Skeletal muscle cell (primary cell): ENCODE measurements at places on chromosomes 1 and 21.

DNA sequence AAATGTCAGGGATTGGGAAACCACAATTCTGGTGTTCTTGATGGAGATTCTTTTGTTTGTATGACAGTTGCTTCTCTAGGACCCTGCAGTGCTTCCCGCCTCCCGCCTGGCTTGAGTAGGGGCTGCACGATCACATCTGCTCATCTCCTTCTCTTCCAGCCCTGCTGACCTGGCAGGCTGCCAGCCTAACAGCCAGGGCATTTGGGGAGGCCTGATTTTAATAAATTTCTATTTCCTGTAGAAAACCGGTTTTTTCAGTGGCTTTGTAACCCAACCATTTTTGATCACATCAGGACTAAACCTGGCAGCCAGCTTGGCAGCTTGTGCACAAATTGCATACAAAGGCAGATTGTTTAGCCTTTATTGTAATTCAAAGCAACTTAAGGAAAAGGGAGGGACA lies 78.9 kb downstream of the UBE2U start:
- DNase-seq: no peak

DNA sequence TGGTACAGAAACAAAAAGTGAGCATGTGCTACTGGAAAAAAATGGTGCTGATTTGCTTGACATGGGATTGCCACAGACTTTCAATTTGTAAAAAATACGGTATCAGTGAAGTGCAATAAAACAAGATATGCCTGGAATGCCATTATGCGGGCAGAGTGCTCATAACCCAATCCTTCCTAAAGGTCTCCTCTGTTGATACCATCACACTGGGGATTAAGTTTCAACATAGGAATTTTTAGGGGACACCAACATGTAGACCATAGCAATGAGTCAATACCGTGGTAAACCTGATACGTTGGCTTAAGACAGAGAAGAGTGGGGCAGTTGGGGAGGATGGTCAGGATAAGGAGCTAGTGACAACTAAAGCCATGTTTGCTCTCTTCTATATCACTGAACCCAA lies 20.5 kb downstream of the MX1 start:
- no peak for DNase-seq

DNA sequence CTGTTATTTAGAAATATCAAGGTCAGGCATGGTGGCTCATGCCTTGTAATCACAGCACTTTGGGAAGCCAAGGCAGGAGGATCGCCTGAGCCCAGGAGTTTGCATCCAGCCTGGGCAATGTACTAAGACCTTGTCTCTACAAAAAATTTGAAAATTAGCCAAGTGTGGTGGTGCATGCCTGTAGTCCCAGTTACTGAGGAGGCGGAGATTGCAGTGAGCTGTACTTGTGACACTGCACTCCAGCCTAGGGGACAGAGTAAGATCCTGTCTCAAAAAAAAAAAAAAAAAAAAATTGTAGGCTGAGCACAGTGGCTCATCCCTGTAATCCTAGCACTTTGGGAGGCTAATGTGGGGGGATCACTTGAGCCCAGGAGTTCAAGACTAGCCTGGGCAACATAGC lies 45.3 kb downstream of the PIK3CD start:
- DNase-seq: no peak

- no peak for DNase-seq
Observed at GRCh38 chr1:204684571-204685235, 835 bp downstream of the LRRN2 start.

DNA sequence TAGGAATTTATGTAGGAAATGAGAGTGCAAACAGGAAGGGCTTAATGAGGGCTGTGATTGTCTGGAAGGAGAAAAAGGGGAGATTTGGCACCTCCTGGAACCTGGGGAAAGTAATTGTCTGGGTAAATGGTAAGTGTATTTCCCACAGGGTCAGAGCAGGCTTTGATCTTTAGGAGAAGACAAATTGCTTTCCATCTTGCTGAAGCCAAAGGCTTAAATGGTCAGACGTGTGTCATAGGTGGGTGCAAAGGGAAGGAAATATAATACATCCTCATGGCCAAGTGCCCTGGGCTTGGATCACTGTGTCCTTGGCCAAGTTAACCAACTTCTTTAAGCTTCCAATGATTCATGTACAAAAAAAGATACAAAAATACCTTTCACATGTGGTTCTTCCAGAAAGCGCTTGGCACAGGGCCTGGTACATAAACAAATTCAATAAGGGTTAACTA lies 1.3 kb upstream of the DUSP23 start:
- DNase-seq: peak; percentile 79

GRCh38 chr1:39608921-39609320 lies 30.5 kb downstream of the HEYL start:
- DNase-seq: no peak

GRCh38 chr1:6470132-6471085 lies 4.4 kb upstream of the TNFRSF25 start:
- DNase-seq: no peak

DNA sequence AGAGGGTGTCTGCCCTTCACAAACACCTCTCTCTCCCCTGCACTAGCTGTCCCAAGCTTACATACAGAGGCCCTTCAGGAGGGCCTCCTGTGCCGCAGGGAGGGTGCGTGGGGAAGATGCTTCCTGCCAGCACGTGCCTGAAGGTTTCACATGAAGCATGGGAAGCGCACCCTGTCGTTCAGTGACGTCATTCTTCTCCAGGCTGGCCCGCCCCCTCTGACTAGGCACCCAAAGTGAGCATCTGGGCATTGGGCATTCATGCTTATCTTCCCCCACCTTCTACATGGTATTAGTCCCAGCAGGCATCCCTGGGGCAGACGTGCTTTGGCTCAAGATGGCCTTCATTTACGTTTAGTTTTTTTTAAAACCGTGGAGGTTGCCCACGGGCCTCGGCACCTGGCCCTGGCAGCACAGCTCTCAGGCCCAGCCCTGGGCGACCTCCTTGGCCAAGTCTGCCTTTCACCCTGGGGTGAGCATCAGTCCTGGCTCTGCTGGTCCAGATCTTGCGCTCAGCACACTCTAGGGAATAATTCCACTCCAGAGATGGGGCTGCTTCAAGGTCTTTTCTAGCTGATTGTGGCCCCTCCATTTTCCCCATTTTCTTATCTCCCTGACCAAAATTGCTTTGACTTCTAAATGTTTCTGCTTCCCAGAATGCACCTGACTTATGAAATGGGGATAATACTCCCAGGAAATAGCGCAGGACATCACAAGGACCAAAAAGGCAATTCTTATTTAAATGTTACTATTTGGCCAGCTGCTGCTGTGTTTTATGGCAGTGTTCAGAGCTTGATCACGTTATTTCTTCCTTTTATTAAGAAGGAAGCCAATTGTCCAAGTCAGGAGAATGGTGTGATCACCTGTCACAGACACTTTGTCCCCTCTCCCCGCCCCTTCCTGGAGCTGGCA lies 6.1 kb downstream of the NPPA start:
- DNase-seq: no peak

DNA sequence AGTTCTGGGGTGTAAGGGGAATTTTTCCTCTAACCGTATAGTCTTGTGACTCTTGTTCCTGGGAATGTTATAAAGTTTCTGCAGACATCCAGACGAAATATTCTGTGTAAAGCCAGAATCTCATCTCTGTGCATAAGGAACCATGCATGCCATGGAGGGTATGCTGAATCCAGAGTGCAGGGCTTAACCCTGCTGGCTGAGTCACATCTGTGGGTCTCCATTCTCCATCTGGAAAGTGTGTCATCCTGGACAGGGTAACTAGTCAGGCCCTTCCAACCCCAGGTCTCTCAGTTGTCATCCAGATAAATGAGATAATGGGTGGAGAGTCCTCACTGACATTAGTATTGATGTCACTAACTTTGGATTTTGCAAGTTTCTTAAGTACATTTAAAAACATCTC lies 48.8 kb downstream of the ATP5PO start:
- no peak for DNase-seq

- DNase-seq: no peak
Observed at GRCh38 chr1:73167009-73167657, 884.8 kb upstream of the NEGR1 start.

DNA sequence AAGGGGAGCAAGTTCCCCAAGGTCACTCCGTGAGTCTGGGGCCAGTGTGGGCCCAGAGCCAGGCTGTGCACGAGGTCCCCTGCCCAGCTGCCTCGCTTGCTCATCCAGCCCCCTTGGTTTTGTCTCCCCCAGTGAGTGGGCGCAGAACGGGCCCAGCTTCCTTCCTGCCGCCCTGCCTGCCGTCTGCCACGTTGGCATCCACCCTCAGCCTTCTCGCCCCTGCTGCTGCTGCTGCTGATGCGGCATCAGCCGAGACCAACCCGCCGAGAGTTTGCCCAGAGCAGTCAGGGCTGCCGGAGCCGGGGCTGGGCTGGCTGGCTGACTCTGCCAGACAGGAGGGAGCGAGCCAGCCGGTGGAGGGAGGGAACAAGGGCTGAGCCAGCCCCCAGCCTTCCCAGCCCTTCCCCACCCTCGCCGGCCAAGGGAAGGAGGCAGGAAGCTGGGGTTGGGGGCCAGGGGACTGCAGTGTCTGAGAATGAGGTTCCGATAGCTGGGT lies 31.4 kb upstream of the WASF2 start:
- DNase-seq: no peak

DNA sequence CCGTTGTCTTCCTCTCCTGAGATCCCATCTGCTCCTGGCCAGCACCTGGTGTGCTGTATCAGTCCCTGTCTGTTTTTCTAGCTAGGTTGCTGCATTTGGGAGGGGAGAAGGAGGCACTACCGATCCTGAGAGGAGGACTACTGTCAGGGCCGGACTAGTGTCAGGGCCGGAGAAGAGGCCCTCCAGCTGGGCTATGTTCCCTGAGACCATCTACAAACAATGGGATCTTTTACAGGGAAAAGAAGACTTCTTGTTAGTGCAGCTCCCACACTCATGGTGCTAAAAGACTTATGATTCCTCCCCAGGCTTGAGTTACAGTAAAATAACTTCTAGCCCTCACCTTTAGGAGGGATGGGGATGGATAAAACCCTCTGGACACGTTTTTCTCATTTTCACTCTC lies 141.0 kb upstream of the TNR start:
- no peak for DNase-seq

DNA sequence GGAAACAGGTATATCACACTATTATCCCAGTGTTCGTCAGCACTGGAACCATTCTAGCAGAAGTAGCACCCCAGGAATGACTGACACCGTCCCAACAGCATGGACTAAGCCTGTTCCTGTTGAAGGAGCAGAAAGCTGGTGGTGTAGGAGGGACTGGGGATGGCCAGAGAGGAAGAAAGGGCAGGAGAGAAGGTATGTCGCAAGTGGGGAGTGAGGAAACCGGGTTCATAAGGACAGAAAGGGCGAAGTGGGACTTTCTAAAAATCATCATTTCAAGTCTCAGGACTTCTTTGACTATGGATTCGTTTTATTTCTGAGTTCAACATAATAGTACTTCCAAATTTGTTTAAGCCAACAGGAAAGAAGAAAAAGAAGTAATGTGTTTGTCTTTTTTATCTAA lies 19.7 kb upstream of the MX1 start:
- DNase-seq: no peak

- no peak for DNase-seq
Observed at GRCh38 chr1:117674521-117675400, 68.9 kb downstream of the TENT5C start.

GRCh38 chr21:44556879-44557278 lies 1.7 kb downstream of the KRTAP10-3 start:
- DNase-seq: no peak

DNA sequence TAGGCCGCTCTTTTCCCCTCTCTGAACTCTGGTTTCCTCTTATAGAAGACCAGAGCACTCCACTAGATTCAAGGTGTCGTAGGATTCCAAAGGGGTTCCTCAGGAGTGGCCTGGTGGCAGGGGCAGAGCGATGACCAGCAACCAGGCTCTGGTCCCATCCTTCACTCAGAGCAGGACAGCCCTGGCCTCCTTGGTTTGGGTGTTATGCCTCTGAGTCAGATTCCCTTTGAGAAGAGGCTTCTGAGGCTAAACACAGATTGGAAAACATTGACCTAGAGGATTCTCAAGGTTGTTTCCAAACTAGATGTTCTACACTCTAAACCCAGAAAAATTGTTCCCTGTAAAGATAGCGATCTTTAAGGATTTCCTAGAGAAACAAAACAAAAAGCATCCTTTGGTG lies 49.8 kb upstream of the IKBKE start:
- DNase-seq: no peak

DNA sequence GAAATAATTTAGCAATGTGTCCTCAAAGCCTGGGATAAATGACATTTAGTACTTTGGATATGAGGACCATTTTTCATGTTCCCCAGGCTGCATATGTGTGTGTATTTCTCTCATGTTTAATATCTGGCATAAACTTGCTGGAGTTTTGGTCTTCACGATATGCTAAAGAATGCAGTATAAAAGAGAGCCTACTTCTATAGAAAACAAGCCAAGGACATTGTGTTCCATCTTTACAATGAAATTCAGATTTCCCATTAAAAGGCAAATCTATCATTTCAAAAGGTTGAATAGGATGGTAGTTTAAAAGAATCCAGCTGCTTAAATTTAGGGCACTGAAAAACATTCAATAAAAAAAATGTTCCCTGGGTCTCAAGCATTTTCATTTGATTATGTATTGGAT lies 169.0 kb upstream of the C1orf105 start:
- DNase-seq: no peak
